ENCODE measurements at places on chromosomes 12 and 14.

GRCh38 chr14:90545966-90546751 is 149.3 kb downstream of the CALM1 start:
- DNase-seq: no peak

DNA sequence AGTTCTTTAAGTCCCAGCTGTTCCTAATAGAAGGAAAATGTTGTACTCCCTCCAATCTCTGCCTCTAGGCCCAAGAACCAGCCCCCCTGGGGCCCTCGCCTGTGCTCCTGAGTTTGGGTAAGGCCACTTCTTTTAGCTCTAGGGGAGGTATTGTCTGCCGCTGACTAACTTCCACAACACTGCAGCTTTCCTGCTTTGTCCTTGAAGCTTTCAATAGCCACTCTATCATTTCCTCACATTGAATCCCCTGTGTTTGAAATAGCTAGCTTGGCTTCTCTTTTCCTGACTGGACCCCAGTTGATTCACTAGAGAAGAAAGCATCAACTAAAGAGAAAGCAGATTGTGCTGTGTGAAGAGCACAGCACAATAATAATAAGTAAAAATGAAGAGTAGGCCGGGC is 28.8 kb downstream of the KRT80 start:
- no peak for DNase-seq

GRCh38 chr12:46320731-46321130 is 51.8 kb downstream of the SLC38A2 start:
- DNase-seq: no peak

GRCh38 chr12:104610513-104611235 is 153.9 kb downstream of the CHST11 start:
- DNase-seq: no peak

- no peak for DNase-seq
Measured at GRCh38 chr12:10636611-10637010, 23.2 kb upstream of the MAGOHB start.

DNA sequence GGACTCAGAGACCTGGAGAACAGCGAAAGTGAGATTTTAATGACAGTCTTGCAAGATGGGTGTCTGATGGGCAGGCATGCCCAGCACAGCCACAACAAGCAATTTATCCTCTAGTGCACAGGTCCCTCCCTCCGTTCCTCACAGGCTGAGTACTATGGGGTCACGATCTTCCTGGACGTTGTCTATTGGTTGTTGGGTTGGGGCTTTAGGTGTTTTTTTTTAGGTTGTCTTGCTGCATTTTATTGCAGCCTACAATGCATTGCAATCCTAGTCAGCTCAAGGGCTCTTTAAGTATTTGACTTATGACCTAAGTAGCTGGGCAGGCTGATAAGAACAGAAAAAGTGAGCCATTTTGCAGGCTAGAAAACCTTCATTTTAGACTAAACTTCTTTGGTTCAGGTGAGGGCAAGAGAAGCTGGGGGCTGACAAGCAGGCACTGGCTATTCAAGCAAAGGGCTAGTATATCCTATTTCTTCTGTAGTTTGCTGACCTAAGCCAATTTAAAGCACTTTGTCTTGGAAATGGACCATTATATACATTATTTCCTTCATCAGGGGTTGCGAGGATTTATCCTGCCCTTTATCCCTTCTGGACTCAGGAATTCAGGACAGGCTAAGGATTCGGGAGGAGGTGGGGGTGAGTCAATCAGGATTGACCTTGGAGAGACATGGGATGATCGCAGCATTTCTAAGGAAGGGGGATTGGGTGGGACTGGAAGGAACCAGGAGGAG is 6.0 kb downstream of the KRT7 start:
- DNase-seq: no peak

DNA sequence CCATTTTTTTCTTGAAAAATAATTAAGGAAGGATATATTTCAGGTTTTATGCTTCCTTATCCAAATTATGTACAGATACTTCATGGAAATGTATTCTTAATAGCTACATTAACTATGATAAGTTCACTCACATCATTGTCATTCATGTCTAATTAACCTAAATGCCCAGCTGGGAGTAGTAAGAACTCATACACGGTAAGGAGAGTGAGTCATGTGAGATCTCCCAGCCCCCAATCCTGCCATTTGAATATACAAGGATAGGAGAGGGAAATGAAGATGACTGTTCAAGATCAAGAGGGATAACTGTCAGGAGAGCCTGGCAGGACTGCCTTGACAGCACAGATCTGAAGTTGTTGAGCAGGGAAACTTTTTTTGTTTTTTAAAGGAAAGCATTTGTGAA is 343.4 kb upstream of the USP15 start:
- no peak for DNase-seq

DNA sequence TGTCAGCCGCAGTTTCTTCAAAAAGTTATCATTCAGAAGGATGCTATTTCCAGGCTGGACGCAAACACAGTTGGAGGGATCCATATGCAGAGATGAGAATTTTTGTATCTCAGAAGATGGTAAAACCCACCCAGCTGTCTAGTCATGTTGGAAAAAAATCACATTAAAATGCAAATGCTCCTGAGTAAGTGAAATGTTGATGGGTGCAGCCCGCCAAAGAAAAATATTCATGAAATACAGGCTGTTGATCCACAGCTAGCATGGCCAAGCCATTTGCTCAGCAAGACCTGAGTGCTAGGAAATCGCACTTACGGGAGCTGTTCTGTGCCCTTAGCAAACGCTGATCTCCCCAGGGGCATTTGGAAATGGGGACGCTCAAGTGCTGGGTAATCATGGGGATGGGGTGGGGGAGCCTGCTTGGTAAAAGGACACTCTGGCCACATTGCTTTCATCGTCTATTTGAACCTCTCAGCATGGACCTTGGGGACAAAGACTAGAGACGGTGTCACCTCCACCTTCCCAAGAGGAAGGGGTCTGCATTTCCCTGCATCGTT is 25.7 kb downstream of the TUNAR start:
- peak; percentile 32 for DNase-seq

DNA sequence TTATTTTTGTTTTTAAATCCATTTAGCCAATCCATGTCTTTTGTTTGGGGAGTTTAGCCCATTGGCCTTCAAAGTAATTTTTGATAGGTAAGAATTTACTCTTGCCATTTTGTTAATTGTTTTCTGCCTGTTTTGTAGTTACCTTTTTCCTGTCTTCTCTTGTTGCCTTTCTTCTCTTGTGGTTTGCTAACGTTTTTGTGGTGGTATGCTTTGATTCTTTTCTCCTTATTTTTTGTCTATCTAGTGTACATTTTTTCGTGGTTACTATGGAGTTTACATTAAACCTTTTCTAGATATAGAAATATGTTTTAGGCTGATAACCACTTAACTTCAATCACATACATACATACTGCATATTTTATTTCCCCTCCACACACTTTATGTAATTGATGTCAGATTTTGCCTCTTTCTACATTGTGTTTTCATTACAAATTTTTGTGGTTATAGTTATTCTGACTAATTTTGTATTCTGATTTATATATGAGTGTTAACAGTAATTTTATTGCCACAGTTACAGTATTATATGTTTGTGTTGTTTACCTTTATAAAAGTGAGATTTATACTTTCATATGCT is 19.2 kb upstream of the PPP1R12A start:
- DNase-seq: no peak

- no peak for DNase-seq
Measured at GRCh38 chr12:42801271-42801670, 211.7 kb upstream of the PRICKLE1 start.

DNA sequence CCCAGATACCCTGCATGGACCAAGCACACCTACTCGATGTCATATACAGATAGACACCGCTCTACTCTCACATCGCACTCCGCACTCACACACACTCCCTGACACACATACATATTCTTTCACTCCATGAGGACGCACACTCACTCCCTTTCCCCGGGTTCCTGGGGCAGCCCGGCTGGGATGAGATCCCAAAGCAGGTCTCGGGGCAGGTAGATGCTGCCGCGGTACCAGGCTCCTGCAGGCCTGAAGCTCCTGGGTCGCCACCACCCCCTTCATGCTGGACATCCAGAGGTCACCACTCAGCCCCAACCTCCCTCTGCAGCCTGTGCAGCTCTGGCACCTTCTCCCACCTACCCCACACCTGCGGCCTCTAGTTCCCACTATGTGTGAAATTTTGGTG is 2.3 kb downstream of the C1QL4 start:
- no peak for DNase-seq

DNA sequence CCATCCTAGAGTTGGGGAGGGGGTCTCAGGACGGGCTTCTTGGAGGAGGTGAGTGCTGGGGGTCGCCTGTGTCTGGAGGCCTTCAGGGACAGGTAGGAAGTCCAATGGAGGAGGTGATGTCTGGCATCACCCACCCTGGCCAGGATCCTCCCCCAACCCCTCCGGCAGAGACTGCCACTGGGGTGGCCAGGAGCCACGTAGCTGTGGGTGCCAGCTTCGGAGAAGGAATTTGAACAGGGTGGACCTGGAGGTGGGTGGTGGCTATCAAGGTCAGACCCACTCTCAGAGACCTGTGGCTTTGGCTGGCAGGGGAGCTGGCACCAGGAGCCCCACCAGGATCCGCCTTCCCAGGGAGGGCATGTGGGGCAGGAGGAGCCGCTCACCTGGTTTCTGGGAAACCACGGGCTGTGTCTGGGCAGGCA is 9.1 kb downstream of the CEP170B start:
- no peak for DNase-seq

GRCh38 chr14:69726761-69727511 is 40.0 kb upstream of the SRSF5 start:
- no peak for DNase-seq

DNA sequence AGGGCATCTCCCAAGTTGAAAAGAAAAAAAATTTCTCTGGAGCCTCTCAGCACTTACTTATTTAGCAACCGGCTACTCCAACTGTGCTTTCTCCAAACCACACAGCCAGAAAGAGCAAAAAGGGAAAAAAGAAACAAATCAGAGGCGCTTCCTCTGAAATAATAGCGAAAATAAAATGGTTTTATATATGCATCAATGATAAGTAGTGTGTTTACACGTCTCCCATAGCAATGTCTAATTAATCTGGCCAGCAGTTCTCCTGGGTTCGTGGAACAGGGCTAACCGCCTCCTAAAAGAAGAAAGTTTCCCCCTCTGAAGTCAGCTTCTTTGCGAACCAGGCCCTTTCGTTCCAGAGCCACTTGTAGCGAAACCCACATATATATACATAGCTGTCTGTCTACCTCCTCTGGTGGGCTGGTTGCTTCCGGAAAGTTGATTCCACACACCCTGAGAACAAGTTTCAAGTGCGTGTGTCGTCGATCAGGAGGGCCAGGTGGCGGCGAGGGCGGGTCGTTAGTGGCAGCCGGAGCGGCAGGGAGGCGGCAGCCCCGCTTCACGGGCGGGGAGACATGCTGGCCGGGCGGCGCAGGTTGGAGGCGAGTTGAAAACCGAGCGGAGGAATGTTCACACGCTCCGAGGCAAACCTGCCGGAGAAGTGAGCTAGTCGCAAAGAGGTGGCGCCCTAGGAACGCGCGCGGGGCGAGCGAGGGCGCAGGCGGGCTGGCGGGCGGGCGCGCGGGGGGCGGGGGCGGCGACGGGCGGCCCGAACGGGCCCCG is 2.7 kb downstream of the PTHLH start:
- no peak for DNase-seq

DNA sequence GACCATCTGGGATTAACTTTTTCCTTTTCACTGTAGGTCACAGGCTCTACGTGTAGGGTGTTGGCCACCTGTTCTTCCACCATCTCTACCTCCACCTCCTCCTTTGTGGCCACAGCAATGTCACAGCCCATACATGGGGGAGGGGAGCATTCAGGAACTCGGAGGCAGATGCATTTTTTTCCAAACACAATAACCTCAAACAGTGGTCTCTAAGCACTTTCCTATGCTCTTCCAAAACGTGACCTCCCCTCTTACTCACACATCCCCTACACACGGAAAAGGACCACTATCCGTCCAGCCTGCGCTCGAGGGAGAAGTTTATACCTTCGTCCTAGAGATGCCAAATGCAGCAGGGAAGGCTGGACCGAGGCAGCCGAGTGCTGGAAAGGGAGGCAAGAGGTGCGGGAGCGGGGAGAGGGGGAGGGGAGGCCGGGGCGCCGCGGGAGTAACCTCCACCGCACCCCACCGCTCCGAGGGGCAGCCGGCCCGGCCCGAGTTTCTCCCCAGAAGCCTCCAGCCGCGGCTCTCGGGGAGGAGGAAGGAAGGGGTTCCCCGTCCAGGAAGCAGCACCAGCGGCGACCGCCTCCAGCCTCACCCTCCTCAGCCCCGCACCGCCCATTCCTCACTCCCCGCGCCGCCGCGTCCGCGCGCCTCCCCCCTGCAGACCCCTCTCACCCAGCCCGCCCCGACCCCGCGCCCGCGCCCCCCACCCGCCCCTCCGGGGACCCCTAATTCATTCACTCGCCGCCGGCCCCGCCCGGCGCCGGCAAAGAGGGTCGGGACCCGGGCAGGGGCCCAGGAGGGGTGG is 594 bp downstream of the KRAS start:
- no peak for DNase-seq

GRCh38 chr14:38143170-38143569 is 64.5 kb upstream of the SSTR1 start:
- DNase-seq: no peak

DNA sequence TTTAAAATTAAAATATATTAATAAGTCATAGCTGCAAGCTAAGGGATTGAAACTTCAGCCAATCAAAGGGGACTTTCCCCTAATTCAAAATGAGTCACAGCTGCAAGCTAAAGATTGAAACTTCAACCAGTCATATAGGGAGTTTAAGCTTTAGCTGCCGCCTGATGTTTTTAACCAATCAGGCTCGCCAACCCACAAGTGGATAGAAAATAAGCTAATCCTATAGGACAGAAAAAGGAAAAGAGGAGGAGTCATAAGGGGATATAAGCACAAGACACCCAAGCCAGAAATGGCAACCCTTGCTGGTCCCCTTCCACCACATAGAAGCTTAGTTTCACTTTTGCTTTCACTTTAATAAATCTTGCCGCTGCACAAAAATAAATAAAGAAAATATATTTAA is 1154.6 kb downstream of the GALC start:
- no peak for DNase-seq

GRCh38 chr14:69701857-69702256 is 65.1 kb upstream of the SRSF5 start:
- DNase-seq: no peak

DNA sequence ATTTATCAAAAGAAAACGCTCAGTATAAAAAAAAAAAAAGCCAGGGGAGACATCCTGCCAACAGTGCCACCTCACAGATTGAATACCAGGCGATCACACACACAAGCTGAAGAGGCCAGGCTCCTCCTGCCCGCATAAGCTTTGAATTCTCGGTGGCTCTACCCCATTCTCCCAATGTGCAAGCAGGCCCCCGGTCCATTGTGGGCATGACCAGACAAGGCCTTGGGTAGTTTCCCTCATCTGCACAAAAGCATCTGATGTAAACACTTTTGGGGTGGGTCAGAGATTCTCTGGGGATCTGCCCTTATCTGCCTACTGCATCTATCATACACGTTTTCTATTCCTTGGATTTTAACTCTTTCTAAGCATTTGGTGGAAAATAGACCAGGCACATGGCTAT is 16.2 kb downstream of the KLRF2 start:
- DNase-seq: no peak
